ENCODE measurements at places on chromosomes 3 and 15.

GRCh38 chr15:88911766-88912118, 1.4 kb downstream of the MFGE8 start:
- peak; percentile 9 for ATAC-seq

- ATAC-seq, result peak; percentile 40
Observed at GRCh38 chr3:23017801-23018200, 185.3 kb upstream of the UBE2E2 start.

- no peak for ATAC-seq
Observed at GRCh38 chr3:192719964-192720363, 7.4 kb downstream of the FGF12 start.

DNA sequence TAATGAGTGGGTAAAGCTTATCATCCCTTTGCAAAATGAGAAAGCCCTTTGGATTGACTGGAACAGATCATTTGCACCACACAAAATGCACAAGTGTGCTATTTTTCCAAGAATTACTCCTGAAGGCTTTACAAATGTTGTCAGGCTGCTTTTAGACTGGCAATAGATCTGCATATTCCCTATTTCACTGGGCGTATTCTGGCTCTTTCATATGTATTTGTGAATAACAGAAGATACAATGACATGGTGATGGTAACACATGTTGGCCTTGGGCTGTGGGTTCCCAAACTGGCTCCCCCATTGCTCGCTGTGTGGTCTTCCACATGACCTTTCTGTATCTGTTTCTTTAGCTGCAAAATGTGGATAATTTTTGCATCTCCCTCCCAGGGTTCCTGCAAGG, 303.4 kb upstream of the CHRM5 start:
- ATAC-seq, result no peak

GRCh38 chr3:101383156-101383575, 62.8 kb upstream of the IMPG2 start:
- no peak for ATAC-seq

DNA sequence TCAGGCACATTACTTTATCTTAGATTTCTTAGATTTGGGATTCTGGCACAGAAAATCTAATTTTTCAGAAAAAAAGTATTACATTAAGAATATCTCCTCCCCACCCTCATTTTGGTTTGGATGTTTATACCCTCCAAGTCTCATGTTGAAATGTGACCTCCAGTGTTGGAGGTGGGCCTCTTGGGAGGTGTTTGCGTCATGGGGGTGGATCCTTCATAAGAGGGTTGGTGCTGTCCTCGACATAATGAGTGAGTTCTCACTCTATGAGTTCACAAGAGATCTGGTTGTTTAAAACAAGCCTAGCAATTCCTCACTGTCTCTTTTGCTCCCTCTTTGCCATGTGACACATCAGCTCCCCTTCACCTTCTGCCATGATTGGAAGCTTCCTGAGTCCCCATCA, 45.6 kb upstream of the WWTR1 start:
- no peak for ATAC-seq

GRCh38 chr15:62165793-62166375, 799 bp upstream of the C2CD4B start:
- ATAC-seq, result no peak

DNA sequence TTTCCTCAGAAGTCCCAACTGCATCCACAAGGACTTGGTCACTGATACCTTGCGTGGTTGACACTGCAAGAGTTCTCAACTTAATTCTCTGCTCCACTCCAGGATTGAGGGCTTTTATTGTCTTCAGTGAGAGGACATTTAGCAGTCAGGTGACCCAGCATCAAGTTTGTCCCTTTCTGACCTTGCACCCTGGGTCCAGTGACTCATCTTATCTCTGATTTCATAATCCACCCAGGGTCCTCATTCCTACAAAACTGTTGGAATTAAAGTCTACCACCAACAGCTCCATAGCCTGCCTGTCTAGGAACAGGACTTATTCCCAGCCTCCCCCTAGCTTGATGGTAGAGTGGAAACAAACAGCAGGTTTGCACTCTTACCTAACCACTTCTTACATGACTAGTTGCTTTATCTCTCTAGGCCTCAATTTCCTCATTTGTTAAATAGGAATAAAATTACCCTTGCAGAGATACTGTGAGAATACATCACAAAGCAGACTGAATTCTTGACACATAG, 151.3 kb upstream of the LPP start:
- no peak for ATAC-seq

DNA sequence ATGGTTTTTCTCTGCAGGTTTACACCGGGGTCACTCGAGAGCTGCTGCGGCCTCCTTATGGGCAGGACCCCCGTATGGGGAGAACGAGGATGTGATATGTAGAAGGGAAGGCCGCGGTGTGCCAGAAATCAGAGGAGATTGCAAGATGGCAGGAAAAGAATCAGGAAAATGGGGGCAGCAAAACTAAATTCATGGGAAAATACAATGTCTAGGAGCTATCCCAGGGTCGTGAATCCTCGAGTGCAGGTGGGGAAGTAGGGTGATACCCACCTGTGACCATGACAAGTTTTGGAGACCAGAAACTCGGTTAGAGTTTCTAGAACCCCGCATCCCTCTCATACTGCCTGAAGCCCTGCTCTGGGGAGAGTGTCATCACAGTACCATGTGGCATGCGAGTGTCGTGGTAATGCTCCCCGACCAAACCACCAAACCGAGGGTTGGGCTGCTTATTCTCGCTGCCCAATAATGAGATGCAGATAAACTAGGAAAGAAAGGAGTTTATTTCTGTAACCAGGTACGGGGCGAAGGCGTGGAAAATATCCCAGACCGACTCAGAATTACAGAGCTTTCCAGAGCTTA, 781 bp downstream of the TRNT1 start:
- peak; percentile 30 for ATAC-seq

GRCh38 chr15:40925863-40926658, 3.1 kb upstream of the DLL4 start:
- peak; percentile 5 for ATAC-seq

DNA sequence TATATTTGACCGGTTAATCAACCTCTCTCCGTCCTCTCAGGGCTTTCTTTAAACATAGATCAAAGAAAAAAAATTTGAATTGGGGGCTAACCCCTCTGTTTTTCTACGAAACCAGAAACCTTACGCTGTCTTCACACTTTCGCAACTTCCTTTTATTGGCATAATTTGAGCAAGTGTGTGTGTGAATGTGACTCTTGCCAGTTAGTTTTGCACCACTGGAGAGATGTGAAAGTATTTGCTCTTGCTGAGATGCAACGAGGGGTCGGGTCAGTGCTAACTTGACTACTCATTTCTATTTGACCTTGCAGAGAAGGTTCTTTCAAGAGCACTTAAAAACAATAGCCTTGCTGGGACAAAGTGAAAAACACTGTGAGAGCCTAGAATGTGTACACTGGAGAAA, 81.2 kb downstream of the FAM43A start:
- ATAC-seq, result no peak

DNA sequence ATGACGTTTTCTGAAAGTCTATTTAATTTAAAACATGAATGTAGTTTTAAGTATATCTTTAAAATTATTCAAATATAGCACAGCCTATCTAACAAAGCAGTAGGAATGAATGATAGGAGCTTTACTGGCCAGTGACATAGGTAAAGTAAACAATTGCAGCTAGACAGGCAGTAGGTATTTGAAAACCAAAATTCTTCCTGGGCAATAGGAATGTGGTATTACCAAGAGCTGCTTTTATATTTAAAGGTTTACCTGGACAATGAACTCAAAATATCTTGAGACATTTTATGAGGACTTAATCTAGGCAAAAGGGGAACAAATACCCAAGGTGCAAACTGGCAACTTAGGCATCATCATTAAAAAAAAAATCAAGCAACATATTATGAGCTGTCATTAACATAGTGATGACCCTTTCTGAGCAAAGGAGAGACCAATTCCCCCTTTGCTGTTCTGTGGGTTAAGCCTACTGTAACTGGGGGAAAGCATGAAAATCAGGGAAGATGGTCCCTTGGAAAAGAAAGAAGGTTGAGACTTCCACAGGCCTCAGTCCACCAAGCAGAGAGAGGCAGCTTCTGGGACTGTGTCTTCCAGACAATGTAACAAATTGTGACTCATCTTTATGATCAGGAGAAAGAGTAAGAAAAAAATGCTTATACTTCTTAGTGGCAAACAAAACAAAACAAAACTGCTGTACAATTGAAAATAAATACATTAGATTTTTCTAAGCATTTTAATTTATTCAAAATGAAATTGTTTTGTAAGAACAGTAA, 12.9 kb downstream of the ISL2 start:
- ATAC-seq, result peak; percentile 71

- no peak for ATAC-seq
Observed at GRCh38 chr15:47289656-47290055, 427.6 kb upstream of the SEMA6D start.

DNA sequence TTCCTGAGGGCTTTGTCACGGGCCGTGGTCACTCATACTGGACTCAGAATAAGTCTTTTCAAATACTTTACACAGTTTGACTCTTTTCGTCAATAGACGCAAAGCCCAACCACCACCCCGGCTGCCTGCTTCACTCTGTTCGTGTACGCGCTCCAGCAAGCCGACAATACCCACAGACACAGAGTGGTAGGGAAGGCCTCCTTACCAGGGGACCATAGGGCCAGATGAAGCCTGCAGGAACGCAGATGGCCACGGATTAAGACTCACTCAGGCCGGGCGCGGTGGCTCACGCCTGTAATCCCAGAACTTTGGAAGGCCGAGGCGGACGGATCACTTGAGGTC, 29.7 kb downstream of the EFCAB12 start:
- ATAC-seq, result peak; percentile 70

- ATAC-seq, result no peak
Observed at GRCh38 chr3:133014325-133014724, 23.9 kb upstream of the TMEM108 start.

GRCh38 chr15:89395996-89396395, 61.4 kb upstream of the POLG start:
- no peak for ATAC-seq

GRCh38 chr3:179146911-179147513, 1.1 kb upstream of the PIK3CA start:
- peak; percentile 65 for ATAC-seq

DNA sequence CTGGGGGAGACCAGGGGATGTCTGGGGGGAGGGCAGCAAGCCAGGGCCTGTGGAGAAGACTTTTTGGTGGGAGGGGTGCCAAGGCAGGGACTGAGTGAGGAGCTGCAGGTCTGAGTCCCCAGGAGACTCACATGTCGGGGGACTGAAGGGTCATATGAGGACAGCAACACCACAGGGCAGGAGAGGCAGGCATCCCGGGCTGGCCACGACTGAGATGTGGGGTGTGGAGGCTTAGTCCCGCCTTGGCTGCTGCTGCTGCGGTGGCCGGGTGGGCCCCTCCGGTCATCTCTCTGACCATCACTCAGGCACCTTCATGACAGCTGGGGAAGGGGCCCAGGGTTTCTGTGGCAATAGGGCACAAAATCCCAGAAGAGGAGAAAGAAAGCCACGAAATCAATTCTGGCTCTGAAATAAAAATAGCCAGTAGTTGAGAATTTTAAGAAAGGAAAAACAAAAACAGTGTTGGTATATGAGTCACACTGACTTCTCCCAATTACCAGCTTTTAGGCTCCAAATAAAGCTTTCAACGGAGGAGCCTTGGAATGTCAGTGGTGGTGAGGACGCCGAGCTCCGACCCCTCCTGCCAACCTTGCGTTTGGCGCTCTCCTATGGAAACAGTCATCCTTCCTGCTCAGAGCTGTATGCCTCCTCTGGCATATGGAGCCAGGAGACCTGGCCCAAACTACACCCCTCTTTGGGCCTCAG, 52.9 kb upstream of the ITGA11 start:
- ATAC-seq, result peak; percentile 53

- no peak for ATAC-seq
Observed at GRCh38 chr3:9441501-9442221, 44.2 kb downstream of the SETD5 start.

DNA sequence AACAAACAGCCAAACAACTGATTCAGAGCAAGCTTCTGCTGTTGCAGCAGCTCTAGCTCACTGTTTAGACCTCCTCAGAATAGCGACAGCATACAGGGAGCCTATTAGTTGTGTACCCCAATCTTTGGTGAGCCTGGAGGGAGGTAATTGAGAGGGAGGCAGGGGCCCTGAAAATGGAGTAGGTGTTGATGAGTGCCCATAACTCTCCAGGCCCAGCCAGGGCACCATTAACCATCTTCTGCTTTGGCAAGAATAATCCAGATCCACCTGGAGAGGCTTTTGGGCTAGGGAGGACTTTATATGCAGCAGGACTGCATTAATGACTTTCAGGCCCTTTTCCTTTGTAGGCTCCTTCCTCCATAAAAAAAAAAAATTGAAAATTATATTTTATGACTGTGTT, 20.9 kb downstream of the PLCL2 start:
- no peak for ATAC-seq

DNA sequence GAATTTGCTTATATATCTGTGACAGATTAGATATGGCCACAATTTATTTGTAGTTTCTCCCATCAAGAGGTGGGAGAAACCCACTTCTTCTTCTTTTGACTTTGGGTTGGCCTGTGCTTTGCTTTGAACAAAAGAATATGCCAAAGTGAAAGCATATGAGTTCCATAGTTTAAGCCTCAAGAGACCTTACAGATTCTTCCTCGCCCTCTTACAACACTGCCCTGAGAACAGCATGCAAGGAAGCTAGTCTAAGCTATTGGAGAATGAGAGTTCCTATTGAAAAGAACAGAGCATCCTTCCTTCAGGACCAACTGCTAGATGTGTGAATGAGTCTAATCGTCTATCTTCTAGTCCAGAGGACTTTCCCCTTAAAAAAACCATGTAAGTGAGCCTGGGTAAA, 394.8 kb downstream of the TUSC7 start:
- ATAC-seq, result no peak

- ATAC-seq, result no peak
Observed at GRCh38 chr15:37034835-37035748, 65.3 kb downstream of the MEIS2 start.

DNA sequence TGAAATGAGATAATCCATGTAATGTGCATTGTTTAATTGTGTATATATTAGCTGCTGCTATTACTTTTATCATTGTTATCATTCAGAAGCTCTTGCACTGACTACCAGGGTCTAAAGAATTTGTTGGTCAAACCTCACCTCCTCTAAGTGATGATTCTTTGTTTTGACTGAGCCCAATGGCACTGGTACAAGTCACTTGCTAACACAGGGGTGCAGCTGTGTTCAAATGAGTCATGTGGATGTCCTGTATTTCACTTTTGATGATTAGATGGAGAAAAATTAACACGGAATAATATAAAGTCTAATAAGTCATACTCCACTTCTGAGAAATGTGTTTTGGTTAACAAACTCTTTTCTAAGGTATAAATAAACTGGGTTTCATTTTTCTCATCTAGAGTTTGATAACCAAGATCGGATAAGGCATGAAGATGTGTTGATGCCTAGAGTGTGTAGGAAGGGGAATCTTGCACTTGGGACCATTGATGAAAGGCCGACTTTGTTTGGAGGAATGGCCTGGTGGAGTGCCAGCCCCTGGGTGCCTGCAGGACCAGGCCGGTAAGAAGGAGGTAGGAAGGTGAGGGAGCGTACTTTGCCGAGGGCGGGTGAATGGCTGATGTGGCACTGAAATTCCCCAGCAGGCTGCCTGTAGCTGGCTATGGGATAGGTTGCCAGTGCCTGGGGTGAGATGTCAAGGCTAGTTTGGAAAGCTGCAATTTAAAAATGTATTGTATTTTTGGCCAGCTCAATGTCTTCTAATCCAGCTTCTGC, 244.7 kb upstream of the ZPLD1 start:
- ATAC-seq, result no peak
